PC-9 (cell line): ENCODE measurements at places on chromosomes 5 and 9. TPM values are rescaled to one million over a fixed set of nuclear protein-coding genes. Genes with fewer than 3 reads are reported as not detected.

- DNase-seq: no peak
Observed at GRCh38 chr9:14306188-14306587, 7.8 kb downstream of the NFIB start.

GRCh38 chr9:120109242-120109641, 470.7 kb downstream of the CDK5RAP2 start:
- DNase-seq: peak; percentile 3

DNA sequence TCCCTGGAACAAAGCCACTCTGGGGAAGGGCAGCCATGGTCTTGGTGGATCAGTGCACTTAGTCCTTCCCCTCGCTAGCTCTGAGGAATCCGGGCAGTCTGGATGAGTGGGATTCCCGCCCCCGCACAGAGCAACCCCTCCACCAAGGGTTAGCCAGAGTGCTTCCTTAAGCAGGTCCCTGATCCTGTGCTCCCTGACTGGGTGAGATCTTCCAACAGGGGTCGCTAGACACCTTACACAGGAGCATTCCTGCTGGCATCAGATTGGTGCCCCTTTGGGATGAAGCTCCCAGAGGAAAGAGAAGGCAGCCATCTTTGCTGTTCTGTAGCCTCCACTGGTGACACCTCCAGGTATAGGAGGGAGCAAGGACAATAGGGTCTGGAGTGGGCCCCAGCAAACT, 228.8 kb downstream of the AP3B1 start:
- DNase-seq: no peak

GRCh38 chr9:129278391-129279237, 100.6 kb upstream of the IER5L start:
- peak; percentile 97 for DNase-seq

The MTAP gene
- 44.1 and 46.1 TPM in 2 replicates for total RNA-seq

DNA sequence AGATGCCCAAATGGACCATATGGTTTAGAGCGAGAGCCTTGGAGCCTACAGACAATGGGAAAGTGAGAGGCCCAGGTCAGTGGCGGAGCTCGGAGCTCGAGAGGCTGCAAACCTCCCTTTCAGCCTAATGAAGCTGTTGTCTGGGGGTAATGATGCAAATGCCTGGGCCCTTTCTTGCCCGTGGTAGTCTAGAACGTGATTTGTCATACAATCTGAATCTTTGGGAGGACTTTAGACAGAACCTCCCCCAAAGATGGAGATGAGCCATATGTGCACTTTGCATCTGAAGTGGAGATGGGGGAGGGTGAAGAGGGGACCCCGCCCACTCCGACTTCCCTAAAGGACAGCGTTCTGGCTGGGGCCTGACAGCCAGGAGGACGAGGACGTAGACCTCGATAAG, 10.3 kb upstream of the NEUROG1 start:
- no peak for DNase-seq

GRCh38 chr5:6452622-6453504, 4.2 kb downstream of the UBE2QL1 start:
- no peak for DNase-seq

DNA sequence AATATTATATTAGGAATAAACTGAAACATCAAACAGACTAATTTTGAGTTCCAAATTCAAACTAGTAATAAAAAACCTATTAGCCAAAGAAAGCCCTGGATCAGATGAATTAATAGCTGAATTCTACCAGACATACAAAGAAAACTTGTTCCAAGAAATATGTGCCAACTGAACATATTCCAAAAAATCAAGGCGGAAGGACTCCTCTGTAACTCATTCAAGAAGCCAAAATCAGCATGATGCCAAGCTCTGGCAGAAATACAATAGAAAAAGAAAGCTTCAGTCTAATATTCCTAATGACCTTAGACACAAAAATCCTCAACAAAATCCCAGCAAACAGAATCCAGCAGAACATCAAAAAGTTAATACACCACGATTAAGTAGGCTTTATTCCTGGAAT, 619.1 kb upstream of the COX7C start:
- no peak for DNase-seq

DNA sequence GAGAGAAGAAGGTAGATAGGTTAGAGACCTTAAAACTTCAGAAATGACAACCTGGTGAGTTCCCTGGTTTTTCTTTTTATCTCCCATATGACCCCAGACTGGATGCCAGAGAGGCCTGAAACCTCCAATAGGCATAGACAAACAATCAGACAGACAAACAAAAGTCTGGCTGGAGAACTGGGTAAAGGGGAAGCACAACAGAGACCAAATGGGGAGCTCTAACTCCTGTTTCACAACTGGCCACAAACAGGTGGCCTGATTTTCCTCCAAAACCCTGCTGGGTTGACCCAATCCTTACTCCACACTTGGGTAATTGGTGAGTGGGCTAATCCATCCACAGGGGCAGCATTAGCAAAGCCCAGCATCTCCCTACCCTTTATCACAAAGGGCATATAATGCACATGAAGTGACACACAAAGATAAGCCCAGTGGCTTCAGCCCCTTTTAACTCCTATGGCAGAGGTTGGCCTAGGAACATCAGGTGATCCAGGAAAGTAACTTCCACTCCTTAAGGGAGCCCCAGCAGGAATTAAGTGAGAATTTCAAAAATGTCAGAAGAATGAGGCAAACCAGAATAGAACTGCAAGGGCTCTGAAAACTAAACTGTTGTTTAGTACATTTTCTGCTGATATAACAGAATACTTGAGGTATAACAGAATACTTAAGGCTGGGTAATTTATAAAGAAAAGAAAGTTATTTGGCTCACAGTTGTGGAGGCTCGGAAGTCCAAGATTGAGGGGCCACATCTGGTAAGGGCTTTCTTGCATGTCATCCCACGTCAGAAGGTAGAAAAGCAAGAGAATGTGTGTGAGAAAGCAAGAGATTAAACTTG, 60.9 kb upstream of the ROR2 start:
- DNase-seq: no peak

DNA sequence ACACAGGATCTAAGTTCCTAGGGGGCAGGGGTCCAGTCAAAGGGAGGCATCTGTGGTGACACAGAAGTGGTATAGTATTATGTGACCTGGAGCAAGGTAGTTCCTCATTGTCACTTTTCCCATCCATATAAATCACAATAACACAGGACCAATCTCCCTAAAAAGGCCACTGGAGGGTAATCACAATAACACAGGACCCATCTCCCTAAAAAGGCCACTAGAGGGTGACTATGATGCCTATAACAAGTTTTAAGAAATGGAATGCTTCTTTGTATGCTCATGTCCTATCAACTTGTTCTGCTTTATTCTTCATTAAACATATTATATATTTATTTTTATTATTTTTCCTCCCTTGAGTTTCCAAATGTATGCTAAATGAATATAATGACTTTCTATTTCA, 254.6 kb downstream of the ASTN2 start:
- no peak for DNase-seq

- DNase-seq: no peak
Observed at GRCh38 chr9:136197084-136197875, 7.6 kb downstream of the LHX3 start.

- no peak for DNase-seq
Observed at GRCh38 chr5:154485850-154486426, 7.9 kb upstream of the HAND1 start.

DNA sequence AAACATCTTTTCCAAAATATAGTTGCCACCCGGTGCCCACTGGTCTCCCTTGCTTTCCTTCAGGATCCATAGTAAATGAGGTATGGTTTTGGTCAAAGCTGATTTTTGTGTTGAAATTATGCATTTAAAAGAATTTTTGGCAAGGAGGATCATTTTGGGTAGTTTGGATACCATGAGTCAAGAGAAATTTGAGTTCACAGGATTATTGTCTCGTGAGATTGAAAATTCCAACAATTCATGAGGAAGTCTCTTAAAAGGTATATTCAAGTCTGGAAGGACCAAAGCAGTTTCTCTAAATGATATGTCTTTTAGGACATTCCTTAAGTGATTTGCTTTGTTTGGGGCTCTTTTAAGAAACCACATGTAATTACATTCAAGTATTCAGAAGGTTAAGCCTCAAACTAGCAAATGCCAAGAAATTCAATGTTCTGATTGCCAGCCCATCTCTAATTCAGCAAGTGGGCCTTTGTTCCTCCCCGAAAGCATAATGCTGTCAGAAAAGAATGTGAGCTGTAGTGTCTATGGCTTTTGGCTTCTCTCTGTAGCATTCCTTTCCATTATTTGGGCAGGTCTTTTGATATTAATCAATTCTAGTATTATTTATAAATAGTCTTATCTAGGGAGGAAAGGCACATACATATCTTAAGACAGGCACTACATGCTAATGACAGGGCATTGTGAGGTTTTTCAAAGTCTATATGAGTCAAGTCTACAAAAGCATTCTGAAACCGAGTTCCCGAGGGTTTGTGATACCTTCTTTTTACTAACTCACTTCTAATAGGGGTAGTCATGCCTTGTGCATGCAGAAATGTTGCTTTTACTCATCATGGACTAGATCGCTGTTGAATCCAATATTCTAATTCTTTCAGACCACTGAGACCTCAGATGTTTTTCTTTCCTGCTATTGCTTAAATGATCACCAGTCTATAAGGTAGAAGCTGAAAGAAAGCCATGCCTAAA, 453.9 kb downstream of the ENC1 start:
- no peak for DNase-seq

DNA sequence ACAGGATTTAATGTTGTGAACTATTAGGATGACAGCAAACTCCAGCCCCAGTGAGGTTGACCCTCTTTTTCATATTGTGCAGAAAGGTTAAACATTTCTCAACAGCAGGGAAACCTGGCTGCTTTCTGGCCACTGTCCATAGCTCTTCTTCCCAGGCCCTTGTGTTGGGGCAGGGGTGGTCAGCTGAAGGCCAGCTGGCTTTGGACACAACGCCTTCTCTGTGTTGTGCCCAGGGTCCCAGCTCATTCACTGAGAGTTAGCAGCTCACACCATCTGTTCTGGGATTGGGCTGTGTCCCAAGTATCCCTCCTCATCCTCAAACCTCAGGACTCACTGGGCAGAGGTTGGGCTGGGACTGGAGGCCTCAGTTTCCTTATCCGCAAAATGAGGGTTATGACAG, 1.3 kb downstream of the FGD3 start:
- no peak for DNase-seq

The MEIKIN gene
- not detected in 2 replicates for total RNA-seq

GRCh38 chr5:65100911-65101631, 332.3 kb downstream of the CWC27 start:
- DNase-seq: peak; percentile 49

GRCh38 chr5:137283801-137284200, 215.3 kb downstream of the SPOCK1 start:
- no peak for DNase-seq

- DNase-seq: no peak
Observed at GRCh38 chr5:127418367-127418766, 99.1 kb upstream of the PRRC1 start.

- DNase-seq: no peak
Observed at GRCh38 chr9:77794985-77795384, 146.9 kb upstream of the GNA14 start.

- DNase-seq: no peak
Observed at GRCh38 chr5:53749621-53750020, 189.2 kb downstream of the NDUFS4 start.

- DNase-seq: no peak
Observed at GRCh38 chr9:136903041-136903554, 16.8 kb downstream of the TRAF2 start.

The CLTB gene
- 123 and 126 TPM in 2 replicates for total RNA-seq

The CLK4 gene
- total RNA-seq: 25.0 and 29.7 TPM in 2 replicates

DNA sequence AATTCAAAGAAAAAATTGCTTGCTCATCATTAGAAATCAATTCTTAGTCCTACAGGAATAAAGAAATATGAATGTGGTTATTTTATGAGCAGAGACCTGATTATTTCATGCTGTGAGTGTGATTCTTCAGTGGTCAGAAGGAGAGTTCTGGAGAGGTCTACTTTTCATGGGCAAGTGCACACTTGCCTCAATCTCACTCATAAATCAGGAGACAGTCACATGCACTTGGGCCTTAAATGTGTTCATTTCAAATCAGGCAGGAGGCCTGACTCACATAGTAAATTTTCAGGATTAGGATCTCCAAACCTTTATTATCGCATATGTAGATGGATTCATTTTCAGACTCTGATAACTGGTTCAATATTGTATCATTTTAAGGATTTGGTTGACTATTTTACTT, 323.2 kb upstream of the CCNH start:
- DNase-seq: no peak
